ENCODE measurements at places on chromosomes 1 and 21.

GRCh38 chr1:191320062-191320461 is 838.2 kb upstream of the RGS18 start:
- DNase-seq = no peak

GRCh38 chr21:42646076-42646825 is 7.2 kb upstream of the PDE9A start:
- DNase-seq = no peak

DNA sequence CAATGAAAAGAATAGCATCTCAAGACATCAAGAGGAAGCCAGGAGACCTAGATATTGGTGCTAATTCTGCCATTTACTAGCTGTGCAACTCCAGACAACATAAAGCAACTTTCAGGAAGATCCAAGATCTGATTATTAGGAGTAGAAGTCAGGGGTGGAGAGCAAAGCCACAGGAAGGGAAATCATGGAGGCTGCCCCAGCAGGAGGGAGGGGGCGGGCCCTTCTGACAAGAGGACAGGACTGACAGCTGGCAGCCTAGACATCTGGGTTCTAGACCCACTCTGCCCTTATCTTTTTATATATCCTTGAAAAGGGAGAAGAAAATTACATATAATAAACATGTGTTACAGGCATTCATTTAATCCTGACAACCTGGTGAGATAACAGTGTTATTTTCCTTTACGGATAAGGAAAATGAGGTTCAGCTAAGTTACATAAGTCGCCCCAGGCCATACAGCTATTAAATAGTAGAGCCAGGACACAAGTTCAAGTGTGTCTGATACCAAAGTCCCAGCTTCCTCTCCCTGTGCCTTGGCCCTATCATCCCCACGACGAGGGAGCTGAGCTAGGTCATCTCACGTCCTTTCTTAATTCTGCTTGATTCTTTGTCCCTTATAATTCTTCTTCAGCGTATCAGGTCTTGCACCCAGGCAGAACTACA is 46.6 kb downstream of the ARHGEF11 start:
- no peak for DNase-seq

DNA sequence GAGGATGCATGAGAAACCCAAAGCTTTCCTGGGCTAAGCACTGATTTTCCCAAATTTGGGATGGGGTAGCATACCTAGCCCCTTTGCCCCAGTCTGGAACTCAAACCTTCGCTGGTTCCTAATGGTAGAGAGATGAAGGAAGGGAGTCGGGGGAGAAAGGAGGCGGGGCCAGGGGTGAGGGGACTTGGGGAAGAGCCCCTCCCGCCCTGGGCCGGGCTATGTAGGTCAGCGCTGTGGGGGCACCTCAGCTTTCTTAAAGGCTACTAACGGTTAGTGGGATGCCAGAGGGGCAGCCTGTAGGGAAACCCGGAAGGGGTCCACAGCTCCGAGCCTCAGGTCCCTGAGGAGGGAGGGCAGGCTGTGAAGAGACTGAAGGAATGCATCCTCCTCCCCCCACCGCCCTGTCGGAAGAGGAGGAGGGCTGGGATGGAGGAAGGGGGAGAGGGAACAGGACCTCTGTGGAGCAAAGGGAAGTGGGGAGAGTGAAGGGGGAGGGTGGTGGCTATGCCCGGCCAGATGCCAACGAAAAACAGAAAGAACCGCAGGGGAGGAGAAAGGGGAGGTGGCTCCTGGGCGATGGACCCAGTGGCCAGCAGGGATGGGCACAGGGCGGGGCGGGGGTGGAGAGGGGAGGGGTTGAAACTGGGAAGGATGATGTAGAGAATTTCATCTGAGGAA is 1.3 kb downstream of the CADM3 start:
- no peak for DNase-seq

DNA sequence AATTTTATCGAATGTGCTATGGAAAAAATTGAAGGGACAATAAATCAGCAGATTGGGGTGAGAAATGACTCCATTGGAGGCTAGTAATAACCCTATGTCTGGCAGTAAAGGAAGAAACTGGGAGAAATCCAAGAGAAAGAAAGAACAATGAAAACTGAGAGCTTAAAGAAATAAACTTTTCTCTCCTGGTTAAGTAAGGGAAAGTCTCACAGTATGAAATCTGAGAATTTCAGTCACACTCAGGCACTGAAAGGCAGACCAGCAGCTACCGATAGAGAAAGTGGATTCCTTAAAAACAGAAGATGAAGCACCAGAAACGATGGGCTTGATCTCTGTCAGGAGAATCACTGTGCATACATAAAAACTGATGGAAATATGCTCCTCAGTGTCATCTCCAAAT is 404.2 kb downstream of the PLPP3 start:
- DNase-seq = no peak

GRCh38 chr1:46543761-46544560 is 7.5 kb downstream of the KNCN start:
- no peak for DNase-seq

GRCh38 chr1:181163662-181164061 is 75.2 kb downstream of the IER5 start:
- DNase-seq = no peak

DNA sequence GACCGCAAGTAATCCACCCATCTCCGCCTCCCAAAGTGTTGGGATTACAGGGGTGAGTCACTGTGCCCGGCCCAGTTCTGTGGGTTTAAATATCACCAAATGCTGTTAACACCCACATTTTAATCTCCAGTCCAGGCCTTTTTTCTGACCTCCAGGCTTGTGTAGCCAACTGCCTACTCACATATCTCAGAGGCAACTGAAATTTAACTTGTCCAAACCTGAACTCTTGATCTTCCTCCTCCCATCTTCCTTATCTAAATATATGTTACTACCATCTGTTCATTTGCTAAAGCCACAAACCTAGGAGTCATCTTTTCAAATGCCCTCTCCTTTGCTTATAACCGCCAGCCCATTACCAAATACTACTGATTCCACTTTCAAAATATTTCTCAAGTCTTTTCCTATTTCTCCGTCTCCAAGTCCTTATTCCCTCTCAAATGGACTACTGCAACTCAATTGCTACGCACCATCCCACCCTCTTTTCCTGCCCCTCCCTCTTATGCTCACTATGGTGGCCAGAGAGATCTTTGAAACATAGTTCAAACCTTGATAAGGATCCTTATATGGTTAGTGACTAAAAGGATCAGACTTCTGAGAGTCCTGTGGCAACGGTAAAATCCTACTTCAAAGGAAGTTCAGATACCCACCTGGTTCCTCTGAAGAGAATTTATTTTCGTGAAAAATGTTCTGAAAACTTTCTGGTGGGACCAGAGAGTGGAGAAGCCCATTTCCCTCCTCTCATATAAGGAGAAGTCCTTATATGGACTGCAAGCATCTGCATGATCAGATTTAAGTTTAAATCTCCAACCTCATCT is 78.5 kb upstream of the CDC42BPA start:
- DNase-seq = no peak

DNA sequence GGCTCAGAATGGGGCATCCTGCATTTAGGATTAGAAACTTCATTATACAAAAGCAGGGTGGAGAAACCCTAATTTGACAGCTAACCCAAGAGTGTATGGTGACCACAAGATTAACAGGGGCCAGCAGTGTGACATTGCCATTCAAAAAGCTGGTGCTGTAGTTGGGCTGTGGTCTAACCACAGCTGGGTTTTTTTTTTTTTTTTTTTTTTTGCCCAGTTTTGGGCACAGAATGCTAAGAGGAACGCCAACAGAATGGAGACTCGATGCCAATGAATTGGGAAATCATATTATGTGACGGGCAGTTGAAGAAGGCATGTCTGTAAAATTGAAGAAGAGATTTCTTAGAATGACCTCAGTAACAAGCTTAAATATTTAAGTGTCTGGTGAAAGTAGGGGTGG is 58.4 kb downstream of the NFIA start:
- no peak for DNase-seq

DNA sequence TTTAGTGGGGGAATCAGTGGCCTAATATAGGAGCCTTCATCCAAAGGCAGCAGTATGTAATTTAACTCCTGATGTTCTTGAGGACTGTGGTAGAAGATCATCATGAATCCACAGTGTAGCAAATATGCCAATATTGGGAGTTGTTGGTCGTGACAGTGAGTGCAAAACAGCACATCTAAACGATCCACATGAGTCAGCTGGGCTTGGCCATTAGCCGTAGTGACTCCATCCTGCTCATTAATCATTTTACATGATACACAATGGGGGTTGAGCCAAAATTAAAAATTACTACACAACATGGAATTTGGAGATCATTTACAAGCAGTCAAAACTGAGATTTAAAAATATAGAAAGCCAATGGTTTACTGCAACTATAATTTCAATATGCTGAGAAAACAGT is 653.9 kb upstream of the CAMK1G start:
- DNase-seq = no peak

- DNase-seq = no peak
Measured at GRCh38 chr1:154304664-154305337, 16.1 kb upstream of the AQP10 start.

GRCh38 chr1:92944901-92945747 is 16.1 kb downstream of the DIPK1A start:
- DNase-seq = no peak

GRCh38 chr1:204507317-204508105 is 8.7 kb upstream of the MDM4 start:
- DNase-seq = no peak

GRCh38 chr1:244395965-244396364 is 55.7 kb downstream of the ADSS2 start:
- DNase-seq = no peak

- DNase-seq = no peak
Measured at GRCh38 chr1:218557731-218558130, 212.6 kb downstream of the TGFB2 start.

DNA sequence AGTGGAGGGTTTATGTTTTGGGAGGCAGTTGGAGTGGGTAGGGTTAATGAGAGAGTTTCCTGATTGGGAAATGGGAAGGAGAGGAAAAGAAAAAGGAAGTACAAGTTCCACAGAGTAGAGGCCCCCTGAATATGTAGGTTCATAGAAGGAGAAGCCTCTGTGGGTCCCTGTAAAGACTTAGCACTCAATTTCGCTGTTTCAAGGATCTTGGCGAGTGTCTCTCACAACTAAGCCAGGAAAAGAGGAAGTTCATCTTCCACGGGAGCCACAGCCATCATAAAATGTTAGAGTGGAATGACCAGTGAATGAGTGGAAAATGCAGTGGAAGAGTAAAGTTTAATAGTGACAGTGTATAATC is 17.4 kb upstream of the DPYD start:
- no peak for DNase-seq
